ENCODE measurements at places on chromosomes 16 and 17. TPM values are rescaled to one million over a fixed set of nuclear protein-coding genes. Genes with fewer than 3 reads are reported as not detected.

Gene CRYBA1
- polyA plus RNA-seq, result not detected

Gene C17orf100
- 9.0 TPM for polyA plus RNA-seq

Gene AIPL1
- not detected for polyA plus RNA-seq

Gene DCTPP1
- 120 TPM for polyA plus RNA-seq

Gene NPIPA2
- not detected for polyA plus RNA-seq

Gene RHBDF1
- polyA plus RNA-seq, result not detected

Gene SLC5A10
- polyA plus RNA-seq, result 0.09 TPM

Gene RNF227
- polyA plus RNA-seq, result 0.60 TPM

Gene MT1H
- not detected for polyA plus RNA-seq

DNA sequence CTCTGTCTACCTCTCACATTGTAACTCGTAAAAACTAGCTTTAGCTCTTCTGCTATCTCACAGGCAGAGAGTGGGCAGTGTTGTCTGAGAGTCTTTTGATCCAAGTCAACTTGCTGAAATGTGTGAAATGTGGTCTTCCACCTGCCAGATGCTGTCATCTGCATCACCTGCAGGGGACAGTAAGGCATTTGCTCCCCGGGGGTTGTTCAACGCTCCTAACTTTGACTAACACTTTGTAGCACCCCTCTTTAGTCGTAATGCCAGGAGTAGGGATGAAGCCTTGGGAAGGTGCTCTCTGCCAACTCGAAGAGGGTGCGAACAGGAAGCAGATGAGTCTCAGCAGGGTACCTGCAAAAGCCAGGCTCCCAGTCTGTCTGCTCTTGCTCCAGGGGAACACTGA is 36.1 kb downstream of the SNX11 start:
- no peak for DNase-seq
- H3K27ac ChIP-seq, result no peak overlapping the region

GRCh38 chr17:64938925-64939474 is 19.7 kb upstream of the LRRC37A3 start:
- no peak overlapping the region for H3K4me3 ChIP-seq
- no peaks in the 10 kb centered on the region for H3K36me3 ChIP-seq
- peaks cover 7% of the 10 kb centered on the region for H3K4me1 ChIP-seq
- peaks cover 8% of the 10 kb centered on the region for H3K27me3 ChIP-seq
- peak; percentile 29 for DNase-seq
- H3K27ac ChIP-seq, result no peak overlapping the region

DNA sequence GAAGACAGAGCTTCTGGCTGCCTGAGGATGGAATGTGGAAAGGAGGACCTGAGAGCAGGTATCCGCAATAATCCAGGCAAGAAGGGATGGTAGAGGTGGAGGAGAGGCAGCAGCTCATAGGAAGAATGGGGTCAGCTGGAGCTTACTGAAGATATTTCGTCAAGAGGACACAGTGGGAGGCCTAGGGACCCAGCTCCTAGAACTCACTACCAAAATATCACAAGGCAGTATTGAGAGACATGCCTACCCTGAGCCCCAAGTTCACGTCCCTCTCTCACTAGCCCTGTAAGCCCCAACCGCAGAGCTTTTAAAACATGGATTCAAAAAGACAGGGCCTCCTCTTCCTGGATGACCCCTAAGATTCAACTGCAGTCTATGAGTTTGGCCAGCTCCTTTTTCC is 14.2 kb upstream of the CCL8 start:
- peaks cover 3% of the 10 kb centered on the region for H3K36me3 ChIP-seq
- H3K27me3 ChIP-seq, result peaks cover 41% of the 10 kb centered on the region
- no peak overlapping the region for H3K27ac ChIP-seq
- no peak for DNase-seq

DNA sequence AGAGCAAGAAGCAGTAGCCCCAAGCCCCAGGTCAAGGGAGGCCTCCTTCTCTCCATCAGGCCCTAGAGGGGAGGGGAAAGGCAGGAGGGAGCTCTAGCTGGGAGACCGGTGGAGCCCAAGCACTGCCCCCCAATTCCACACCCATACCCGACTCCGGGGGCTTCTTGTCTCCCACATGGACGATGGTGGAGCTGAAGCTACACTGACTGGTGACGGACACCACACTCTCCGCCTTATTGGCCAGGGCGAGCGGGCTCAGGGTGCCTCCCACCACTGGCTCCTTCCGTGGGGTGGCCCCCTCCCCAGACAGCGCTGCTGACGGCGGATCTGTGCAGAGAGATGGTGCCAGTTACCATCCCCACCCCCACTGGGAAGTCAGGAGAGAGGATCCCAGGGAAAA is 6.4 kb downstream of the PER1 start:
- no peaks in the 10 kb centered on the region for H3K27me3 ChIP-seq
- no peak for DNase-seq
- no peaks in the 10 kb centered on the region for H3K36me3 ChIP-seq
- H3K27ac ChIP-seq, result no peak overlapping the region

DNA sequence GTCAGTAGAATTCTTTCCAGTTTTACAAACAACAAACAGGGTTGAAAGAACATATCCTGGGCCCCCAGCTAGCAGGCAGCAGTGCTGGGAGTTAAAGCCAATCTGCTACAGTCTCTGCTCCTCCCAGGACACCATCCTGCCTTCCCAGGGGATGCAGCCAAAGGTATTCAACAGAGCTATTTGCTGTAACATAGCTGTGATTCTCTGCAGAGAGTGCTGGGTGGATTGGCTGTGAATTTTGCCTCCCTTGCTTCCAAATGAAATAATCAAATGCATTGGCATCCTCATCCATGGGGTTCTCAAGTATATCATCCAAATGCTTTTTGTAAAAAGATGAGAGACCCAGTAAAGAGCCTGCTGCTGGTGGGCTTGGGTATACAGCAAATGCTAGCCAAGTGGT is 124.3 kb downstream of the NPIPB5 start:
- DNase-seq, result no peak
- no peaks in the 10 kb centered on the region for H3K36me3 ChIP-seq
- no peak overlapping the region for H3K27ac ChIP-seq

DNA sequence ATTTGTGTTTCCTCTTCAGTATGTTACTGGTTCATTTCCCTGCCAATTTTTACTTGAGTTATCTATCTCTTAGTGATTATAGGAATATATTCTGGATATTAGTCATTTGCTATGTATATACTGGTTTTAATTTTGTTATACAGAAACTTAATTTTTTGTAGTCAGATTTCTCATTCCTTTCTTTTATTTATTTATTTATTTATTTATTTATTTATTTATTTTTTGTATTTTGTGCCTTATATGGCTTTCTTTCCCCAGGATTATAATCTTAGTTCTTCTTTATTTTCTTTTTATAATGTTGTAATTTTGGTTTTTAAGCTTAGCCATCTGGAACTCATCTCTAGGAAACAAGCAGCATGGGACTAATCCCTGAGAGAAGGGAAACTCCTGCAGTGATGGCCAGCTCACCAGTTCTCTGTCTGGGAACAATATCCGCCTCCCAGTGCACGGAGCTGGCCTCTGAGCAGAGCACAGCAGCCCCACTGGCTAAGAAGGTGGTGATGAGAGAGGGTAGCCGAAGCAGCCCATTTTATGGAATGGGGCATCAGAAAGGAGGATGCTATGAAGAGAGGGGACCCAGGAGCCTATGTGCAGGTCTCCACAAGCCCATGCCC is 54.5 kb upstream of the ADORA2B start:
- no peaks in the 10 kb centered on the region for H3K27me3 ChIP-seq

DNA sequence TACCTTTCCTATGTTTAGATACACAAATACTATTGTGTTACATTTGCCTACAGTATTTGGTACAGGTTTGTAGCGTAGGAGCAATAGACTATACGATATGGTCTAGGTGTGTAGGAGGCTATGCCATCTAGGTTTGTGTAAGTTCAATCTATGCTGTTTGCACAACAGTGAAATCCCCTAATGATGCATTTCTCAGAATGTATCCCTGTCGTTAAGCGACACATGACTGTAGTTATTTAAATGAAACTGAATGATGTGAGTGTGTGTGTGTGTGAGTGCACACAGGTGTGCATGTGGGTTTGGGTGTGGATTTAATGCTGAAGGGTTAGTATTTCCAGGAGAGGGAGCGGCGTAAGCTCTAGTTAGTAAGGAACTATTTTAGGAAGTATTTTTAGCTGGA is 34.6 kb upstream of the SMIM36 start:
- no peak overlapping the region for H3K27ac ChIP-seq
- no peak for DNase-seq
- no peak overlapping the region for H3K4me3 ChIP-seq
- no peaks in the 10 kb centered on the region for H3K4me1 ChIP-seq

DNA sequence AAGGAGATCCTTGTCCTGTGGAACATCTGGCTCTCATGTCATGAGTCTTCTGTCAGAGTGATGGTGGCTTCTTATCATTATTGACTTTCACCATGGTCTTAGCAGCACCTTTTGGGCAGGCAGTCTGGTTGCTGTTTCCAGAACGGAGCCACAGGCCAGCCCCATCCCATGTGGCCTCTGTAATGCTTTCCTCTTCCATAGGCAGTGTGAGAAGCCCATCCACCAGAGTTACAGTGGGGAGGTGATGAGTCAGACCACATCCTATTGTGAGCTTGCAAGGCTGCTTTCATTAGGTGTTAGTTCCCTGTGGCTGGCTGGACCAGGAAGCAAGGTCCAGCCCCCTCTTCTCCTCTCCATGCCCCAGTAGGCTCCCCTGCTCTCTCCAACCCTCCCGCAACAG is 30.8 kb upstream of the SPACA3 start:
- peaks cover 49% of the 10 kb centered on the region for H3K27me3 ChIP-seq
- H3K4me1 ChIP-seq, result no peaks in the 10 kb centered on the region
- no peak for DNase-seq
- H3K27ac ChIP-seq, result no peak overlapping the region
- H3K36me3 ChIP-seq, result no peaks in the 10 kb centered on the region

- DNase-seq, result peak; percentile 18
- H3K27me3 ChIP-seq, result no peaks in the 10 kb centered on the region
- peak overlapping the region; percentile 94 for H3K4me3 ChIP-seq
- H3K27ac ChIP-seq, result peak overlapping the region; percentile 81
- peaks cover 55% of the 10 kb centered on the region for H3K4me1 ChIP-seq
- H3K36me3 ChIP-seq, result no peaks in the 10 kb centered on the region
Observed at GRCh38 chr16:75462806-75463205, 1.7 kb downstream of the TMEM170A start.

DNA sequence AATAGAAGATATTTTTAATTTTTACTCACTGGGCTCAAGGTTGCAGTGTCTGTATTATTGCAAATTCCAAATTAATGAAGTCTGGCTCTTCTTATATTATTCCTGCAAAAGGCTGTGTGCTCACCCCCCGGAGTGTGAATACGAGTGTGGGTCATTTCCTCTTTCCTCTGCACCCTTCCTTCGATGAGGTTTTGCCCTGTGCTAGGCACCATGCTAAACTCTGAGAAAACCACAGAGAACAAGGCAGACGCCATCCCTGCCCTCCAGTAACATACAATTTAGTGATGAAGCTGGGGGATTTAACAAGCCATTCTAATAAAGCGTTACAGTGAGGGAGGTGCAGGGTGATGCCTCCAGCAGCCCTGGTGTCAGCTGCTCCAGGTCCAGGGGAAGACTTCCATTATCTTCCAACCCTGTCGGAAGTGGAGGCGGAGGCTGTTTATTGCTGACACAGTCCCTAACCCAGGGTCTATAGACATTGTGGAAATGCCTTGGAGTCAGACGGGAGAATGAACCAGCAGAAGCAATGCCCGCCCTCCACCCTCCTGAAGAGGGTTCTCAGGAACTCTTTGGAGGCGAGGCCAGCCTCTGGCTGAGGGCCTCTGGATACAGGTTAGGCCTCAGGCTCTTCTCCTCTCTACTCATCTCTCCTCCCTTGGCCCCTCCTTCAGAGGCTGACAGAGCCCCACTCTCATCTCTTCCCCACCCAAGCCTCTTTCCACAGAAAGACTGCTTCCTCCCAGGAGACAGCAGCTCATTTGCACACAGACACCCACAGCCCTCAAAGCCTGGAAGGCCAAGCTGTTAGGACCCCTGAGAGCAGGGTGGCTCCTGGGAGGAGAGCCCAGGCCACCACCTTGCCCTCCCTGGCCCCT is 2.0 kb upstream of the ACE start:
- peak overlapping the region; percentile 31 for H3K4me3 ChIP-seq
- no peak for DNase-seq
- no peaks in the 10 kb centered on the region for H3K36me3 ChIP-seq
- peaks cover 13% of the 10 kb centered on the region for H3K4me1 ChIP-seq

GRCh38 chr16:2507052-2507659 is 6.6 kb upstream of the ATP6V0C start:
- peak overlapping the region; percentile 22 for H3K4me3 ChIP-seq
- no peaks in the 10 kb centered on the region for H3K27me3 ChIP-seq
- H3K27ac ChIP-seq, result peak overlapping the region; percentile 97
- H3K36me3 ChIP-seq, result no peaks in the 10 kb centered on the region

DNA sequence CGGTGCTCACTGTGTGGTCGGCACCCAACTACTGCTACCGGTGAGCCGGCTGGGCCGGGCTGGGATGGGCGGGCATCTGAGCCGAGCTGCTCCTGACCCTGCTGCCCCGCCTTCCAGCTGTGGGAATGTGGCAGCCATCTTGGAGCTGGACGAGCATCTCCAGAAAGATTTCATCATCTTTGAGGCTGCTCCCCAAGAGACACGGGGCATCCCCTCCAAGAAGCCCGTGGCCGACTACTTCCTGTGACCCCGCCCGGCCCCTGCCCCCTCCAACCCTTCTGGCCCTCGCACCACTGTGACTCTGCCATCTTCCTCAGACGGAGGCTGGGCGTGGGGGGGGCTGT is 6.9 kb downstream of the TBX6 start:
- no peak overlapping the region for H3K4me3 ChIP-seq
- H3K27ac ChIP-seq, result no peak overlapping the region
- no peak for DNase-seq
- peaks cover 16% of the 10 kb centered on the region for H3K36me3 ChIP-seq
- H3K27me3 ChIP-seq, result no peaks in the 10 kb centered on the region

DNA sequence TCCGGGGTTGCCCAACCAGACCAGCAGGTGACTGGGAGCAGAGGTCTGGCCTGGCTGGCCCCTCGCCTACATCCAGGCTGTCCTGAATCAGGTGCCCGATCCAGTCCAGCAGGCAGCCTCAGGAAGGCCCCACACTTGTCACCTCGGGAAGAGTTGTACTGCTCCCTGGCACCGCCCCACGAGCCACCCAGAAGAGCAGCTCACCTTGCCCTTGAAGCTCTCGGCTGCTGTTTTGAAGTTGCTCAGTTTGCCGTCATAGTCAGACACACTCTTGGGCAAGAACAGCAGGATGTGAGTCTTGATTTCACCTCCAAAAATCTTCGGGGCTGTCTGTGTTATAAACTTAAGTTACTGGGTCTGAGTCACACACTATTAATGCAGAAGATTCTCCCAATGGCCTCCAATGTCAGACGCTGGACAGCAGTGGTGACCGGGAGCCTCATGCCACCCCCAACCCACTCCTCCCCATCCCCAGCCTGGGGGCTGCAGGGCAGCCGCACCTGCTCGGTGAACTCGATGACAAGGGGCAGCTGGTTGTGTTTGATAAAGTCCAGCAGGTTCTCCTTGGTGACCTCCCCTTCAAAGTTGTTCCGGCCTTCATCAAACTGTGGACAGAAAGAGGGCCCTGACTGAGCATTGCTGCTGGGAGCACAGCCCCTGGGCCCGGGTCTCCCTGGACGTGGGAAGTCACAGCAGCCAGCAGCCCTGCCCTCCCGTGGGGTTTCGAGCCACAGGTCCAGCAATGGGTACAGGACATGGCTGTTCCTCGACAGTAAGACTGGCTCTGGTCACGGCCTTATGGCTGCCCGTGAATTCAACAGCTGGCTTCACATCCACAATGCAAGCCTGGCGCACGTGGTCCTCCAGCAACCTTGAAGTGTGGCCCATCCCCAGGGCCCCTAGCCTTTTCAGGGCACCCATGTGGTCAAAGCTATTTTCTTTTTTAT is 12.2 kb upstream of the PPP1R27 start:
- H3K36me3 ChIP-seq, result no peaks in the 10 kb centered on the region
- no peak overlapping the region for H3K4me3 ChIP-seq
- H3K27me3 ChIP-seq, result no peaks in the 10 kb centered on the region

GRCh38 chr16:2386990-2387389 is 42.3 kb upstream of the CCNF start:
- H3K36me3 ChIP-seq, result no peaks in the 10 kb centered on the region
- peaks cover 4% of the 10 kb centered on the region for H3K27me3 ChIP-seq
- no peak overlapping the region for H3K4me3 ChIP-seq
- no peak for DNase-seq
- H3K27ac ChIP-seq, result no peak overlapping the region
